ENCODE measurements at places on chromosomes 2 and 18. TPM values are rescaled to one million over a fixed set of nuclear protein-coding genes. Genes with fewer than 3 reads are reported as not detected.

DNA sequence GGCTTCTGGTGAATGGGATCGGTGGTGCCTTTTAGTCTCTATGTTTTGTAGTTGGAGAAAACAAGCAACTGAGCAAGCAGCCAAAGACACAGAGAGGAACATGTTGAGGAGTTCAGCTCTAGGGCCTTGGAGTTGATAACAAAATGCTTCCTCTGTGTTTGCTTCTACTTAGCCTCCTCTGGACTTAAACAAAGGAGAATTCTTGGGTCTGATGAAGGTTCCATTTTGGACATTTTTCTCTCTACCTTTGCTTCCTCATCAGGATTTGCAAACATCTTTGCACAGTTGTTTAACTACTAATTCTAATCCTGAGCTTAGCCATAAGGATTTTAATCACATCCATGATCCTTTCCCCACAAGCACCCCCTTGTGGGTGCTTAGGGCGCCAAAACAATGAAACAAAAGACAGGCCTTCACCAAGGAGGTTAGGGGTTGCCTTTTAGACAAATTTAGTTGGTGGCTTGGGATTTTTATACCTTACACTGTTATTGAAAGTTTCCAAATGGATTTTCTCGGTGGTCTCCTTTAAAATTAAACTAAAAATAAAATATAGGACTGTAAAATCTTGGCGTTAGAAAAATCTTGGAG lies 148.5 kb upstream of the SATB2 start:
- H3K36me3 ChIP-seq = no peaks in the 10 kb centered on the region
- H3K4me3 ChIP-seq = no peak overlapping the region
- DNase-seq = no peak
- peaks cover 2% of the 10 kb centered on the region for H3K27me3 ChIP-seq
- no peaks in the 10 kb centered on the region for H3K4me1 ChIP-seq

NAPG gene
- 31.1 TPM for total RNA-seq

SLC14A1 gene
- total RNA-seq = 3.8 TPM

GRCh38 chr2:32250290-32250689 lies 14.4 kb downstream of the NLRC4 start:
- no peak for DNase-seq
- H3K4me3 ChIP-seq = no peak overlapping the region
- H3K4me1 ChIP-seq = no peaks in the 10 kb centered on the region

DNA sequence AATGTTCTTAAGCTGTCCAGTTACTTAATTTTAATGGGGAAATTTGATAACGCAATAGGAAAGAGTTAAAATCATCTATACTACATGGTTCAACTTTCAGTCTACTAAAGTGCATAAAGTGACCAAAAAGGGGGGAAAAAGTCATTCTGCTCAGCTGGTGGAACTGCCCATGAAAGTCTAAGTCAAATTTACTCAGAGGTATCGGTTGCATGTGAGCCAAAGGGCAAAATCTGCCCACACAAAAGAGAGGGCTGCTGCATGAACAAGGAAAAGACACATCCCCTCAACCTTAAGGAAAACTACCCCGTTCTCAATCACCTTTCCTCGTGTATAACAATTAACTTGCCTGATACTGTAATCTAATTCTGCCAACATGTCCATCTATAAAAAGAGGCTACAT lies 126.1 kb downstream of the TCF4 start:
- no peaks in the 10 kb centered on the region for H3K27me3 ChIP-seq
- no peaks in the 10 kb centered on the region for H3K4me1 ChIP-seq
- no peak for DNase-seq
- no peaks in the 10 kb centered on the region for H3K36me3 ChIP-seq
- H3K27ac ChIP-seq = no peak overlapping the region

DNA sequence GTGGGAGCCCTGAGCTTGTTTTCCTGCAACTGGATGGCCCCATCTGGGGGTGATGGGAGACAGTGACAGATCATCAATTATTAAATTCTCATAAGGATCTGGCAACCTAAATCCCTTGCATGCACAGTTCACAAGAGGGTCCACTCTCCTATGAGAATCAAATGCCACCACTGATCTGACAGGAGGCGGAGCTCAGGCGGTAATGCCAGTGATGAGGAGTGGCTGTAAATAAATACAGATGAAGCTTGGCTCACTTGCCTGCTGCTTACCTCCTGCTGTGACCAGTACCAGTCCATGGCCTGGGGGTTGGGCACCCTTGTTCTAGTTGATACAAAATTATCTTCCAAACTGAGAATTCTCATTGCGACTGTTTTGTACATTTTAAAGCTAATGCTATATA lies 258.6 kb downstream of the CTNNA2 start:
- DNase-seq = no peak
- H3K4me3 ChIP-seq = no peak overlapping the region
- H3K4me1 ChIP-seq = no peaks in the 10 kb centered on the region
- H3K27ac ChIP-seq = no peak overlapping the region

MPPE1 gene
- total RNA-seq = 40.0 TPM
